ENCODE measurements at places on chromosomes 1 and 21.

DNA sequence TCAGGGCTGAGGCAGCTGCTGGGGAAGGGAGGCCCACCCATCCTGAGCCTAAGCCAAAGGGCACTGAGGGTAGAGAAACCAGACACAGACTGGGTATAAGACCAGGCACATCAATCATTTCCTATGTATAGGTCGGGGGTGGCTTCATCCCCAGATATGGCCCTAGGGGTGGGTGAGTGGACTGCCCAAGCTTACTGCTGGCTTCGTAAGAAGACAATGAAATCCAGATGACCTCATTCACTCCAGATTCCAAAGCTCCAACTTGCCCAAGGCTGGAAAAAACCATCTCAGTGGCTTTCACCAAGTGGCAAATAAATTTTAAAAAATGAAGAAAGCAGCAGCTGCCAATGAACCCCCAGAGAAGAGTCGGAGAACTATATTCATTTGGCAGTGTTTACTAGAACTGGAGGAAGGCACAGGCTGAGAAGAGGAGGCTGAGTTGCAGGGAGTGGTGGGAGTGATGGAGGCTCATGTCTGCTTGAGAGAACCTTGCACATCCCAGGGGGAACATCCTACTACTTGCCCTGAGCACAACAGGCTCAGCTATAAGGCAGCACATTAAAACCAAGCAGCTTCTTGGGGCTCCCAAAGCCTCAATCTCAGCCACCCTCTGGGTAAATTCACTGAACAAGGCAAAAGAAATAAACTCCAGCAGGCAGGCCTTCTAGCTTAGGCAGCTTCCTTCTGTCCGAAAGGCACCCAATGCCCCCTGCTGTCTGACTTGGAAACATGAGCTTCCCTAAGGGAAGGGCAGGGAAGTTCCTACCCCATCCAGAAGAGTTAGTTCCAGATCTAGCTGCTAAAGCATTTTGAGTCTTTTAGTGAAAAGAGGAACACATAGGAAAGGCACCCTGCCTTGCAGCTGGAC is 14.1 kb downstream of the PEA15 start:
- no peak for DNase-seq

DNA sequence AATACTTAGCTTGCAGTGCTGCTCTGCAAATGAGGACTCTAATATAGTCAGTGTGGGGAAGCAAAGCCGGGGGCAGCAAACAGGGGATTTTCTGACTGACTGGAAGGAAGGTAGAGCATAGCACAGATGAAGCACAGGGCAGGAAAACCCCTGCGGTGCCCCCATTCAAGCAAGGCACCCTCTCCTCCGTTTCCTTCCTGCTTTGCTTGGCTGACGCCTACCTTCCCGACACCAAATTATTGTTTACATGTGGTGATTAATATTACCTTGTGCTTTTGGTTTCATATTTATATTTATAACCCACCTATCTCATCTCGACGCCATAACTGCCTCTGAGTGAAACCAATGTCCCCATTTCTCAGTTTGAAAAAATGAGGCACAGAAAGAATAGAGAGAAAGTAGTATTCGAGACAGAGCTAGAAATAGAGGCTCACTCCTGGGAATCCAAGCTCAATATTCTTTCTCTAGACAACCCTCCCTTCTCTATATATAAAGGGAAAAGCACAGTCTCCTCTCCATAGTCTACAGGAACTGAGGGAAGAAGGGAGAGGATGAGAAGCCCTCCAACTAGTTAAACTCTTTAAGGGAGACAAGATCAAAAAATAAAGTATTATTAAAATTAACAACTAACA is 41.3 kb downstream of the PIK3C2B start:
- peak; percentile 86 for DNase-seq

DNA sequence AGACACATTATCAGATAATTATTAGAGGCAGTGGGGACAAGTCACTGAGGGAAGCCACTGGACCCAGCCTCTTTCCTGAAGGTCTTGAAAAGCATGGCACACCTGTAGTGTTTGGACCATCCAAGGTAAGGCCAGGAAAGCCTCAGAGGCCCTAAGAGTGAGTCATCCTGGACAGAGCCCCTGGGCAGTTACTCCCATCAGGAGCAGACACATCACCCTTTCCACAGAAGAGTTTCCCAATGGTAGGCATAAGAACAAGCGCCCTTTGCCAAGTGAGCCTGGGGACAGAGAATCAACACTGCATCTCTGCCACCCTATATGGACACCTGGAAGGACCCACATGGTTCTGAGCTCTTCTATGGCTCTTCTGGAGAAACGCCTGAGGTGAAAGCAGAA is 136.0 kb downstream of the PLXNA2 start:
- no peak for DNase-seq

DNA sequence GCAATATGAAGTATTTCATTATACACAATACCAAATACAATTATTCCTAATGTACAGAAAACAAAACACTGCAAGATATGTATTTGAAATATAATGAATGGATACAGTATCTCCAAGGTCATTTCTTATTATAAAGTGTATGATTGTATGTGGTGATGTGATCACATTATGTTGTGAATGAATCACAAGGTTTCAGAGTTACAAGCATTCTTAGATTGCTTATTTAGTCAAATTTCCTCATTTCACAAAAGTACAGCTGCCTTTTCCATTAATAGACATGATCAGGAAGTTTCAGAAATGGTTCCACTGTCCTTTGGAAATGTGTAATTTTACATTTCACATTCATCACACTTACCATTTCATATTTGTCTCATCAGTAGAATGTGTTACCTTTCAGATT is 28.3 kb upstream of the NEK7 start:
- DNase-seq, result no peak

- no peak for DNase-seq
These were observed 3.4 kb downstream of the LRRC71 start for GRCh38 chr1:156923670-156924477.

GRCh38 chr1:174497478-174497877 is 49.7 kb downstream of the GPR52 start:
- no peak for DNase-seq

- DNase-seq, result no peak
These were observed 3.0 kb downstream of the PAXBP1 start for GRCh38 chr21:32768530-32768929.

GRCh38 chr1:63691701-63692425 is 82.0 kb upstream of the ROR1 start:
- no peak for DNase-seq

DNA sequence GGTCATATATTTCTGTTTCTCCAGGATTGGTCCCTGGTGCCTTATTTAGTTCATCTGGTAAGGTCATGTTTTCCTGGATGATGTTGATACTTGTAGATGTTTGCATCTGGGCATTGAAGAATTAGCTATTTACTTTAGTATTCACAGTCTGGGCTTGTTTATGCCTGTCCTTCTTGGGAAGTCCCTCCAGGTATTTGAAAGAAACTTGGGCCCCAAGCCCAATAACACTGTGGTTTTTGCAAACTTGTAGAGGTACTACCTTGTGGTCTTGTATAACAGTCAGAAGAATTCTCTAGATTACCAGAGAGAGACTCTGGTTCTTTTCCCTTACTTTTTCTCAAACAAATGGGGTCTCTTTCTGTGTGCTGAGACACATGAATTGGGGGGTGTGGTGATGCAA is 251.4 kb upstream of the B3GALT2 start:
- no peak for DNase-seq

DNA sequence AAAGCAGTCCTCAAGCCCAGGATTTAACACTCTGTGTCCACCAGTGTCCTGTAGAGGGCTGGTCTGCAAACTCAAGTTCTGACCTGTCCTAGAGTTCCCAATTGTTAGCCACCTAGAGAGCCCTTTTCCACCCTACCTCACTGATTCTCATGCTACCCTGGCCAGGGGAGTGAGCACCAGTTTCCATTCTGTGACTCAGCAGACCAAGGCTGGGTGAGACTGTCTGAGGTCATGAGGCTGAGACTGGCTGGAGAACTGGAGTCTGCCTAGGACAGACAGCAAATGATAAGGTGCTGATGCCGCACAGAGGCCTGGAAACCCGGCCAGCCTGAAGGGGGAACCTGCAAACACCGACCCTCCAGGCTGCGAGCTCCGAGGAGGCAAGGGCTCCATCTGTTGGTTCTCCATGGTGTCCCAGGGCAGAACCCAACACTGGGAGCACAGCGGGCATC is 13.7 kb downstream of the GLIS1 start:
- DNase-seq, result no peak

- no peak for DNase-seq
These were observed 5.6 kb downstream of the TBX19 start for GRCh38 chr1:168285971-168286927.

GRCh38 chr1:82706741-82707140 is 906.0 kb downstream of the ADGRL2 start:
- no peak for DNase-seq

- no peak for DNase-seq
These were observed 226.9 kb upstream of the NRIP1 start for GRCh38 chr21:15291621-15292266.

- DNase-seq, result no peak
These were observed 75.1 kb downstream of the CAMTA1 start for GRCh38 chr1:6860401-6860800.

DNA sequence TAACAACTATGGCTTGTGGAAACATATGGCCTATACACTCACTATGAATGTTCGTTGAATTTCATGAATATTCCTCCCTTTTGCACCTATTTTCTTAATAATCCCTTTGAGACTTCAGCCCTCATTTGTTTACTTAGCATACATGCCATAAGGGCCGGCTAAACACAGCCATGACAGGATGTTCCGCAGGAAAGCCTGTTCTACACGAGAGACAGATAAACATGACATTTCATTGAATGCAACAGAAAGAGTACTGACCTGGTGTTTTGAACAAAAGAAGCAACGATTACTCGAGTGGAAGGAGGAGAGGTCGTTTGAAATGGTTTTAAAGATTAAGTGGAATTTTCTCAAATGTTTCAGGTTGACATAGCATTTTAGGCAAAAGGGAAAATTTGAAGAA is 459.5 kb upstream of the CXADR start:
- no peak for DNase-seq

- DNase-seq, result no peak
These were observed 230.1 kb downstream of the DUSP10 start for GRCh38 chr1:221511797-221512196.

DNA sequence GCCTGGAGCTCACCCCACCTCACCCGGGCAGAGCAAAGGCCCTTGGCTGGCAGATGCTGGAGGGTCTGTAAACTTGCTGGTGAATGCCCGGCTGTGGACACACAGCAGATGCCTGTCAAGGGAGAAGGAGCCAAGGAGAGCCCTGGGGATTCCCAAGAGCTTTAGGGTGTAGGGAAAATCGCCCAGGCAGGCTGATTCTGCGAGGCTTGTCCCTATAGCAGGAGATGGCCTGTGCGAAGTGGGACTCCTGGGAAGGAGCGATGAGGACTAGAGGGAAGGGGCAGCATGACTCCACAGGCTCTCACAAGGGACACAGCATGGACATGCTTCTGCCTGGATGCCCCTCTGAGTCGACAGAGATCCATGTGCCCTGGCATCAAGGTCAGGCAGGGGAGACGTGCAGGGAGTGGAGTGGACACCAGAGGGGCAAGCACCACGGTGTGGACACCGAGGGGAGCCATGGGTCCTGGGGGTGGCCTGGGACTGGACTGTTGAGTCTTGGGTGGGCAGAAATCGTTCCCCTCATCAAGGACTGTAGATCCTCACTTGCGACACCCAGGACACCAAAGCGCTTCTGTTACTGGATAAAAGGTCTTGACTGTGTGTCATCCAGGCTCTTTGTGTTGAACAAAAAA is 71.4 kb upstream of the ABCG1 start:
- DNase-seq, result peak; percentile 67

- no peak for DNase-seq
These were observed 49.1 kb upstream of the DMRTB1 start for GRCh38 chr1:53410100-53410541.

- DNase-seq, result peak; percentile 74
These were observed 93.3 kb upstream of the CD1D start for GRCh38 chr1:158087320-158087927.

- no peak for DNase-seq
These were observed 72.3 kb upstream of the NTPCR start for GRCh38 chr1:232878086-232878485.

- DNase-seq, result no peak
These were observed 2.4 kb downstream of the ELF3 start for GRCh38 chr1:202012544-202013478.
